ENCODE measurements at places on chromosomes 5 and 9.

- DNase-seq = no peak
Observed at GRCh38 chr5:111434800-111435199, 77.5 kb downstream of the STARD4 start.

DNA sequence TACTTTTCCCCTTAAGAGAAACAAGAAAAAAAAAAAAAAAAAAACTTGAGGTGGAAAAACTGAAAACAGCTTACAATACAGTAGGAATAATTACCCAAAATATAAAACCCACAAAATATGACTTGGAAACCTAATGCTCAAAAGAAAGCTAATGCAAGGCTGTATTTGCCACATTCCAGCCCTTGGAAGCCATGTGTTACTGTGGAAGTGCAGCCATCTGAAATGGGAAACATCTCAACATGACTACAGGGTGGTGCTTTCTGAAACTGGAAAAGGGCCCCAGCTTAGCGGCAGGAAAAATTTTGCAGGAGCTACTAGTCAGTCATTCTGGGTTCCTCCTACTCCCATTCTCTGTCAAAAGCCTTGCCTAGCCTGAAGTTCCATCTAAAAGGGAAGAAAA is 20.4 kb downstream of the CDK5RAP2 start:
- DNase-seq = no peak

GRCh38 chr9:70412832-70413463 is 1.5 kb downstream of the KLF9 start:
- no peak for DNase-seq

GRCh38 chr9:107571148-107571547 is 81.6 kb upstream of the KLF4 start:
- no peak for DNase-seq

GRCh38 chr5:132386644-132387286 is 17.3 kb downstream of the SLC22A5 start:
- no peak for DNase-seq

DNA sequence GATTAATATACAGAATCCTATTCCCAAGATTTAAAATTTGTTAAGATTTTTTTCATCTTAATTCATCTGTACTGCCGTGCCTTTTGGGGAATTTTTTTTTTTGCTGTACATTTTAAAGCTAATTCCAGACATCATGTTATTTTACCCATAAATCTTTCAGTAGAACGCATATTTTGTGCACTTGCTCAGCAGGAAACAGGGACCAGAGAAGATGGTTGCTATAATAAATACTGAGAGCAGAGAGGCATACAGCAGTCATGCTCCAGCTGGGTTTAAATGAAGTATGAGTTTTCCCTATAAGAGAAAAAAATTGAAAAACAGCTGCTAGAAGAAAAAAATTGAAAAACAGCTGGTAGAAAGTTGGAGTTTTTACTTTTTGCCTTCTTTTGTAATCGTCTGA is 196.9 kb upstream of the PUM3 start:
- DNase-seq = no peak

- no peak for DNase-seq
Observed at GRCh38 chr9:72680593-72681282, 159.3 kb downstream of the TMC1 start.

- no peak for DNase-seq
Observed at GRCh38 chr5:171724468-171725204, 61.0 kb upstream of the SMIM23 start.

DNA sequence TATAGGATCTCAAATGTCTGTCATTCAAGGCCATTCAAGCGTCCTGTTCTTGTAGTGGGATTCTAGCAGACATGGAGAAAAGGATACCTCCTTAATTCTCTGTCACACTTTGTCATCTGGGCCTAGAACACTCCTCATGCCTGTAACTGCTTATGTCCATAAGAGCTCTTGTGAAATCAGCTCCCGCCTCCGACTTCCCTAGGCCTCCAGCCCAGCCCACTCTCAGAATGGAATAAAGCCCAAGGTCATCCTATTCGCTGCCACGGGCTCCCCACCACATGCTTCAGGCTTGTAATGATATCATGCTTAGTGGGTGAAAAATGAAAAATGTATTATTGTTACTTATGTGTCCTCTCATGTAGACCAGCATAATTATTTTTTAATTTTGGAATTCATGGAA is 632.5 kb downstream of the ISL1 start:
- DNase-seq = no peak

DNA sequence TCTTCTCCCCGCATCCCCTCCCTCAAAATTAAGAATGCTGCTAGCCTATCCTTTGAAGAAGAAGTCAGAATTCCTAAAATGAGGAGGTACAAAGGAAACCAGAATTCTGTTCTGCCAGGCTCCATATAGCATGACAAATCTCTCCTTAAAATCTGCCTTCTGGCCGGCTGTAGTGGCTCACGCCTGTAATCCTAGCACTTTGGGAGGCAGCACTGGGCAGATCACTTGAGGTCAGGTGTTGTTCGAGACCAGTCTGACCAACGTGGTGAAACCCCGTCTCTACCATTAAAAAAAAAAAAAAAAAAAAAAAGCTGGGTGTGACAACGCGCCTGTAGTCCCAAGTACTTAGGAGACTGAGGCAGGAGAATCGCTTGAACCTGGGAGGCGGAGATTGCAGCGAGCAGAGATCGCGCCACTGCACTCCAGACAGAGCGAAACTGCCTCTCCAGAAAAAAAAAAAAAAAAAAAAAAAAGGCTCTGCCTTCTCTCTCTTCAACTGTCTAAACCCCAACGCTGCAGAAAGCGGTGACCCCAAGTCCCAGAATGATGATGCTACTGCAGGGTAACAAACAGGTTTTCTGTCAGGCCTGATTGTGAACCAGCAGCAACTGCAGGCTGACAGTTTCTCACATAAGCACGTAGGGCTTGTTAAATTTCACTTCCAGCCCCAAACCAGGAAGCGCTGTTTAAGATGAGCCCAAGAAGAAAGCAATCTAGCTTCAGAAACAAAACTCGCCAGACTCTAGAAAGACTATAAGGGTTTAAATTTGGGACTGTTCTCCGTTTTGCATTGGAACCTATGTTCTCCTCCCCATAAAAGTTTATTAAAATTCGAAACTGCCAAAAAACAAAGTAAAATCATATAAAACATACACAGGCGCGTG is 963 bp upstream of the CAST start:
- DNase-seq = no peak

DNA sequence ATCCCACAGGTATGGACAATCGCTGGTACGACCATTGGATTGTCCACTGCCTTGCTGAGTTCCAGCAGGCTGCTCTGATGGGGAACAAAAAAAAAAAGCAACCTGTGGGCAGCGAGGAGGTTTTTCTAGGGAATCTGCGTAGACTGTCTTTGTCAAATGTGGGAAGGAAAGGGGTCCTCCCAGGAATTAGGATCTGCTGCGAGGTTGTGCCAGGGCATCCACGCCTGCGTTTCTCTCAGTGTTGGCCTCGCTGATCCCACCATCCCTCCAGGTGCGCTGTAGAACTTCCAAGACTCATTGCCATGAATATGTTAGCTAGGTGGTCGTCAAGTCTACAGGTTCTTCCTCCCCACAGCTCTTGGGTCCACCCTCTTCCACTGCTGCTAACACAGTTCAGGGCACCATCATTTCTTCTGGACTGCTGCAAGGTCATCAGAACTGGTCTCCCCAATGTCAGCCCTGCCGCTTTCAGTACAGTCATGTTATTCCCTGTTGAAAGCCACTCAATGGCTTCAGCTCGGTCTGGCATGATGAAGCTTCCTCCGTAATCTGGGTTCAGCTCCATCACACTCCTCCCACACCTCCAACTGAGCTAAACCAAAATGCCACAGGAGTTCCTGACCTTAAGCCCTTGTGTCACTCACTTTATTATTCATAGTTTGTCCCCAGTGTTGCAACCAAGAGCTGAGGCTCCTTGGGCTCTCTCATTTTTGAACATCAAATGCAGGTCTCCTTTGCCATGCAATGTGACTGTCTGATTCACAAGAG is 79.5 kb upstream of the DMRT1 start:
- DNase-seq = no peak

DNA sequence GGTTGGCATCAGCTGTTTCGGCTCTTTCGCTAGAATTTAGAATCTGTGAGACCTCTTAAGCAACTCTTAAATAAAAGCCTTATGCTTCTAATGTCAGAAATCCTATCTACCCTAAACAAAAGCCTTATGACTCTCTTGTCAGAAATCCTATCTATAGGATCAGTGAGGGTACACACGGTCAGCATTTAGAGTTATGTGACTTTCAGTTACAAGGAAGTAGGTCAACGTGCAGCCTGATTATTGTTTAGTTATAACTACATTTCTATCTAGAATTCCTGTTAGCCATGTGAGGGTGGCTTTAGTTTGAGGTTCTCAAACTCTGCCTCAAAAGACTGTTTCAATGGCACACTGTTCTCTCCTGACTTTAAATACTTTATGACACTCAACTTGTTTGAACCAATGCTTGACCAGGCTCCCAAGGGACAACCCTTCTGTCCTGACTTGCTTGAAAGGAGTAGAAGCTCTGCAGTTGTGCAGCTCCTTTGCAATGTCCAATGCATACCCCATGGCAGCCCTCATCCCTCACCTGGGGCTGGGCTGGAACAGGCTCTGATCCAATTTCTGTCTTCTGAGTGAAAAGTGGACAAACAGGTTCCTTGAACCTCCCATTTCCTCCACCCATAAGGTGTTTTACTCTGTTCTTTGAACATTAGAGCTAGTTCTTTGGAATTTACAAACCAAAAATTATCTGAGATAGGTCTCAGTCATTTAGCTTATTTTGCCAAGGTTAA is 251.6 kb upstream of the PIK3R1 start:
- DNase-seq = no peak

DNA sequence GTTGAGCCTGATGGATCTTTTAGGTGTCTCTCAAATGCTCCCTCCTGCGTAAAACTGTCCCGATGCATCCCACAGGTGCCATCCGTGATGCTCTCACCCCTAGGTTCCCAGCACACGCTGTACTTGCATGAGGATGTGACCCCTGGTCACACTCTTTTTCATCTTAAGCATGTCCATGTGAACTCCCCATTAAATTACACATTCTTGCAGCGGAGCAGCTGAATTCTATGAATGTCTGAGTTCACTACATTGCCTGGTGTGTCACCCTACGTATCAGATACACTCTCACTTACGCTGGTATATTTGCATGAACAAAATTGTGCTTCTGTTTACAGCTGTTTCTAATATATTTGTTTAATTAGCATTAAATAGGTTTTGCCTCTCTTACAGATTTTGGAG is 105.3 kb upstream of the RETREG1 start:
- DNase-seq = no peak

DNA sequence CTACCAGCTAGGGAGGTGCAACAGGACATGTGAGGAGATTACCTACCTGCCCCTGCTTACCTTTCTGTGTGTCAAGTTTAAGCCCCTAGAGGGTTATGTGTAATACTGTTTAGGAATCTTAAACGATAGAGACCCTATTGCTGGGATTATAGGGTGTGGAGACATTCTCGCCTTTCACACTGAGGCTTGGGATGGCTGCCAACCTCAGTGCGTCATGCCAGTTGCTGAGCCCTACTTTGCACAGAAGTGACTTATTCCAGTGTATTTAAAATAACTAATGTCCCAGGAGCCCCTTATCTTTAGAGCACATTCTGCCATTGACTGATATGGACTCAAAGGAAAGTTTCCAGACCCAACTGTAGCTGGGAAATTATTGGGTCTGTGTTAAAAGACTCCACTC is 76.6 kb upstream of the XPA start:
- no peak for DNase-seq

DNA sequence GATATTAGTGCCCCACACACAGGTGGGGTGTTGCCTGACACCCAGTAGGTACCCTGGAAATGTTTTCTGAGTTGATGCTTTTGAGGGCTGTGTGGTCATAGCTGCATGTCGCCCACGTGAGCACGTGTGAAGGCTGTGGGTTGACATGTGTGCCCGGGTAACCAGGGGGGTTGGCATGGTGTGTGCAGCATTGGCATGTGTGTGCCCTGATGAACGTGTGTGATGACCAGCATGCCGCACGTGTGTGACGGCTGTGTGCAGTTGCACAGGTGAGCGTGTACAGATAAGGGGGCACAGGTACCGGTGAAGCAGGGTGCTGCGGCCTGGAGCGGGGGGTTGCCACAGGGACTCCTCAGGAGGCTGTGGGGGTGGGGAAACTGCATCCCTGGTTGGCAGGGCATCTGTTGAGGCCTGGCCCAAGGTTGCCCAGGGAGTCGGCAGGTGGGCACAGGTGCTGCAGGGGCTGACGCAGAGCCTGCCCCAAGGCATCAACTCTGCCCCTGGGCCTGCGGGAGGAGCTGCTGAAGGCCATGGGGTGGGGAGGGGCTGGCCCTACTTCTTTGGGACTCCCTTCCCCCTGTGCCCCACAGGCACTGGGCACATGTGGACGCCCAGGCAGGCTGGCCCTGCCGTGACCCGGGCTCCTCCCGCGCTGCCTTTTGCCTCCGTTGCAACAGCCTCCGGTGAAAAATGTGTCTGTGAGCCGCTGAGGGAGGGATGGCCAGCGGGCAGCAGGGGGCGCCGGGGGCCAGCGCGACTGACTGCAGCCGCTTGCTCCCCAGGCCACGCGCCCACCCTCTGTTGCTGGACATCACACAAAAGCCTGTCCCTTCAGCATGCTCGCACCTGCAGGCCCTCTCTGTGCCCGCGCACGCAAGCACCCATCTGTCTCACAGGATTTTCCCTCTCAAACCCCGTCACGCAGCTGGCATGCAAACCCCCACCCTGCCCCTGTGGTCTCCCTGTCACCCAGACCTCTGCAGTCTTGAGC is 2.2 kb downstream of the UNC5A start:
- no peak for DNase-seq

- no peak for DNase-seq
Observed at GRCh38 chr9:81174023-81174422, 515.3 kb downstream of the TLE1 start.

GRCh38 chr9:133394687-133395271 is 18.6 kb downstream of the STKLD1 start:
- no peak for DNase-seq

DNA sequence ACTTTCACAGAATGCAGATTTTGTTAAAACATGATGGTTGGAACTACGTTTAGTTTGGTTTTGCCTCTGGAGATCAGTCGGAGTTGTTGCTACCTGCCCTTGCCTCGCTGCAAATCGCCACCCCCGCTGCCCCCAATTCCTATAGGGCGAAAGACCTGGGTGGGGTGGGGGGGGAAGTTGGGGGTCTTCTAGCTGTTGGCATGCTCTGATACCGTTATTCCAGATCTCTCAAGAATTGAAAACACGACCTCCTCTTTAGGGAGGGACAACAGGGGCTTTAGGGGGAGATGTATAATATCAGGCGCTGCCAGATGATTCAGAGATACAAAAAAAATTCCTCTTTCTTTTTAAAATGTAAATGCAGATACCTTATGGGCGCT is 36.4 kb upstream of the NFIB start:
- DNase-seq = no peak

GRCh38 chr9:131915181-131915580 is 164.5 kb downstream of the MED27 start:
- DNase-seq = no peak

Data from activated CD8-positive, alpha-beta memory T cell treated with anti-CD3 and anti-CD28 coated beads for 48 hours (primary cell).